Uterus (tissue), 4 donors: ENCODE measurements at places on chromosomes 6 and 20. TPM values are rescaled to one million over a fixed set of nuclear protein-coding genes. Genes with fewer than 3 reads are reported as not detected.

- DNase-seq, result no peak
These were observed 27.6 kb upstream of the FAM83C start for GRCh38 chr20:35319871-35320197.

- DNase-seq, result no peak
These were observed 8.2 kb upstream of the CD83 start for GRCh38 chr6:14109411-14109826.

The CST3 gene
- total RNA-seq, result 713 TPM

The RWDD2A gene
- total RNA-seq, result 2.1 TPM

GRCh38 chr6:87250019-87250418 lies 72.4 kb upstream of the SMIM8 start:
- no peak for DNase-seq

The CAGE1 gene
- total RNA-seq, result not detected
